ENCODE measurements at places on chromosomes 16 and 17. TPM values are rescaled to one million over a fixed set of nuclear protein-coding genes. Genes with fewer than 3 reads are reported as not detected.

GRCh38 chr17:2292100-2292499 lies 11.5 kb downstream of the SMG6 start:
- H3K4me1 ChIP-seq: no peaks in the 10 kb centered on the region
- H3K27me3 ChIP-seq: no peaks in the 10 kb centered on the region
- no peak overlapping the region for H3K27ac ChIP-seq
- no peak for DNase-seq
- H3K36me3 ChIP-seq: peaks cover 71% of the 10 kb centered on the region
- no peak overlapping the region for H3K4me3 ChIP-seq

DNA sequence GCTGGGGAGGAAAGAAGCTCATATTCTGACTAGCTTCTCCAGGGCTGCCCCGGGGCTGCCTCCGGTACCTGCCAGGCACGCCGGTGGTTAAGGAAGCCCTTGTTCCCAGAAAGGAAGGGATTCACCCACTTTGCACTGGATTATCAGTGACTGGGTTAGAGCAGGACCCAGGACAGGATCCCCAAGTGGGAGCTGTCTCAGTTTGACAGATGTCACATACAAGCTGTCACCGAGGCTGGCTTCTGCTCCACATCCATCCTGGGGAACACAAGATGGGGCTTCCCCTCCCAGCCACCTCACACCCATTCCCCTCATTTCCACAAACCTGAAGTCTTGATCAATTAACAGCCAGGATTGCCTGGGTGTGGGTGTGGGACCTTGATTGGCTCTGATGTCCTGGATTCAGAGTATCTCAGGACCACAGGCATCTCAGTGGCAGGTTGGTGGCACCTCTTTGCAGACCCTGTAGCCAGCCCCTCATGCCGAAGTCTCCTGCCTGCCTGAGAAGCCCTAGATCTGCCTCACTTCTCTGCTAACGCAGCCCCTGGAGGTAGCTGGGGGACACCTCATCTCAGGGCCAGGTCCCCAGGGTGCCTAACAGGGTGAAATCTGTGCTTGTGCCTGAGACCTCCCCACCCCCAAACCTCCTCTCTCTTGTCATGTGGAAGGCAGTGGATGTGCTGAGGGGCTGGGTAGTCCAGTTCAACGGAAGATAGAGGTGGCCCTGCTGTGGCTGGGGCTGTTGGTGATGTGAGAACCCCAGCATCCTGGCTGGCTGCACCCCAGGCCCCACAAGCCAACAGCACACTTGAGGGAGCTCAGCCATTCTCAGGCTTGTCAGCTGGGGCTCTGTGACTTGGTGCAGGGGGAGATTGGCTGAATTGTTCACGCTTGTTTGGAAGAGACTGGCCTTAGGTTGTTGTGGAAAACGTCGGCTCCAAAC lies 1.4 kb downstream of the CACNG5 start:
- H3K4me1 ChIP-seq: no peaks in the 10 kb centered on the region
- H3K27me3 ChIP-seq: no peaks in the 10 kb centered on the region
- H3K27ac ChIP-seq: no peak overlapping the region
- no peaks in the 10 kb centered on the region for H3K36me3 ChIP-seq

DNA sequence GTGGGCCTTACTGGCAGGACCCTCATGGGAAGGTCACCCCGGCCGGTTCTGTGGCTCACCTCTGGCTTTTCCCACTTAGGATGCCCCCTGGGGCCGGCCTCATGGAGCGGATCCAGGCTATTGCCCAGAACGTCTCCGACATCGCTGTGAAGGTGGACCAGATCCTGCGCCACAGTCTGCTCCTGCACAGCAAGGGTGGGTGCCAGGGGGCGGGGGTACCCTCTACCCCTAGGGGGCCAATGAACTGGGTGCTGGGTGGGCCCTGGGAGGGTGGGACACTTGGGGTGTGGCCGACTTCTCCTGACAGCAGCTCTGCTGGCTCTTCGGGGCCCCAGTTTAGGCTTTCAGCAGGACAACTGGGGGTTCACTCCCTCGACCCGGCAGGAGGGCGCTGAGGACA lies 34.3 kb downstream of the MGAT5B start:
- H3K27me3 ChIP-seq: no peaks in the 10 kb centered on the region
- no peaks in the 10 kb centered on the region for H3K4me1 ChIP-seq
- peaks cover 3% of the 10 kb centered on the region for H3K36me3 ChIP-seq
- no peak overlapping the region for H3K4me3 ChIP-seq

DNA sequence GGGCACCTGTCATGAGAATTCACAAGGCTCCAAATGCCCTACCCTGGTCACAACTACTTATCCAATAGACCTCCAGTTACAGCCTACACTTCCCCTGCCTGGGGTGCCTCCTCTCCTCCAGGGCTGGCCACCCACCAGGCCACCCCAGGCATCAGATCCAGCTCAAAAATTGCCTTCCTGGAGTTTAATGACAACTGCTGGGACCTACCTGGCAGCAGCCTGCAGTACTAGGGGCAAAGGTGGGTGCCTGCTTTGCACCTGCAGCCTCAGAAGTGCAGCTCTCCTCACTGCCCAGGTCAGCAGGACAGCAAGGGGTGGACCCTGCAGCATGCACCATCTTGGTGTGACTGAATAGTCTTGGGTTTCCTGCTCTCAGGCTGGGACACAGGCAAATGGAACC lies 3.6 kb downstream of the GP1BA start:
- no peak overlapping the region for H3K4me3 ChIP-seq
- no peak for DNase-seq

Gene CAVIN1
- total RNA-seq: 65.2 TPM
